Activated CD4-positive, alpha-beta T cell treated with anti-CD3 and anti-CD28 coated beads, Interleukin-2, Interleukin-4, amounts not matched to agents 100 ng/mL and 50 ng/mL, durations not matched to agents 16 hours and 8 hours (primary cell): ENCODE measurements at places on chromosomes 5 and 9.

GRCh38 chr5:180563994-180564393 is 27.3 kb downstream of the SCGB3A1 start:
- DNase-seq = peak; percentile 32

GRCh38 chr5:67092535-67092934 is 104.1 kb downstream of the CD180 start:
- DNase-seq = no peak

DNA sequence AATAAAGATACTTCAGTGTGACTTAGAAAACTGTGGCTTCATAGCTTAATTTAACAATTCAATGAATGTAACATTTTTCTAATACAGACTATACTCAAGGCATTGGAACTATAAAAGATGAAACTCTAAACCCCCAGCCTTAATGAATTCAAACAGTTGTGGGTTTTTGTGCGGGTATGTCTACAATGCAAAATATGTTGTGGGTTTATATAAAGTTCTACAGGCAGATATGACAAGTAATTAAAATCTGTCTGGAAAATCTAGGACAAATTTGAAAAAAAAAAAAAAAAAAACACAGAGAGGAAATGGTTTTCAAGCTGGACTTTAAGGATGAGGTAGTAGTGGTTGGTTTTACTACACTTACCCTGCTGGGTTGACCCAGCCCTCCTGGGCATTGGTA is 467.5 kb upstream of the TLE4 start:
- DNase-seq = no peak

- DNase-seq = no peak
Observed at GRCh38 chr9:93077811-93078210, 18.2 kb upstream of the CARD19 start.

GRCh38 chr9:98335661-98336060 is 80.2 kb upstream of the TBC1D2 start:
- no peak for DNase-seq

GRCh38 chr5:127008300-127008975 is 21.9 kb downstream of the MARCHF3 start:
- DNase-seq = no peak

DNA sequence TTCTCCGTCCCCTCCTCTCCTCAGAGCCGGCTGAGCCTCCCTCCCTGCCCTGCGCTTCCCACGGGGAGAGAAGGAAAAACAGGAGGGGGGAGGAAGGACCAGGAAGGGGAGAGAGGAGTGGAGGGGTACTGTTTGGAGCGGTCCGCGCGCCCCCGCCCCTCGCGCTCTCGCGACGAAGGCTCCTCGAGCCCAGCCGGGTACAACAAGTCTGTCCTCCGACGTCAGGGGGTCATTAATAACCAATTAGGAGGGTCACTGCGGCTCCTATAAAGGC is 480 bp upstream of the PRDM12 start:
- DNase-seq = no peak

GRCh38 chr5:58156973-58157701 is 302.7 kb downstream of the PLK2 start:
- no peak for DNase-seq

DNA sequence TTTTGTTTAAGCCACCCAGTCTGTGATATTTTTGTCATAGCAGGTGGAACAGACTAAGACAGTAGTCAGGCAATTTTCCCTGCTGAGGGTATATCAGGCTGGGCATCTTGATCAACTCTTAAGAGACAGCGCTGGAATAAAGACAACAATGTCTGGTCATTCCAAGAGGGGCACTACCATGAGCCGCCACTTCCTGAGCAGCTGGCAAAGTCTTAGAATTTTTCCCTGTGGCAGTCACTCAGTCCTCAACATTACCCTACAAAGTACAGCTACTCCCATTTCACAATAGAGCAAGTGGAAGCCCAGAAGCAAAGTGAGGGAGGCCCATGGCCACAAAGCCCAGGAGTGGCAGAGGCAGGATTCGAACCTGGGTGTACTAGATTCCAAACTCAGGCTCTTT is 74.8 kb downstream of the SH3PXD2B start:
- no peak for DNase-seq

GRCh38 chr5:152595405-152595804 is 190.3 kb upstream of the NMUR2 start:
- DNase-seq = no peak

DNA sequence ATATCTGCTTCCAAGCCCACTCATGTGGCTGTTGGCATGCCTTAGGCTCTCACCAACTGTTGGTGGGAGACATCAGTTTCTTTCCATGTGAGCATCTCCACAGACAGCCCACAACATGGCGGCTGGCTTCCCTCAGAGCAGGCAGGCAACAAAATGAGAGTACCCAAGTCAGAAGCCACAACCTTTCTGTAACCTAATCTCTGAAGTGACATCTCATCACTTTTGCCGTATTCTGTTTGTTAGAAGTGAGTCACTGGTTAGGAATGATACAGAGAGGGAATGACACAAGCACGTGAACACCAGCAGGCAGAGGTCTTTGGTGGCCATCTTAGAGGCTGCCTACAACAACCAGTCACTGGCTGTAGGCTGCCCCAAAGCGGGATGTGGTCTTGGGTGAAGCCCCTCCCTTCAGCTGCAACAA is 88.6 kb upstream of the RASGRF2 start:
- DNase-seq = peak; percentile 82

DNA sequence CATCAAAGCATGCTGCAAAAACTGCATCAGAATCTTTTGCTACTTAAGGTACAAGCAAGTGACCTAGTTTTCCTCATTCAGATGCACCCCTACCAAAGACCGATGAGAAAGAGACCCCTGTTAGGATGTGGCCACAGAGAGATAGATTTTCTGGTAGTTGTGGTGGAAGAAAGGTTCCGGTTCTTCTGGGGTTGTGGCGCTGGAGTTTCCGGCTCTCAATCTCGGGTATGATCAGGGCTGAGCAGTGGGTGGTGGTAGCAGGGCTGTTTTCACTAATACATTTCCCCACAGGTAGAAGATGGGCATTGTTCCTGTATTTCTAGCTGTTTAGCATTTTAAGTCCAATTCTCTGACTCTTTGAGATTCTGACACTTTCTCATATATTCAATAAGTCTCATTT is 58.4 kb downstream of the PCSK1 start:
- DNase-seq = peak; percentile 3

DNA sequence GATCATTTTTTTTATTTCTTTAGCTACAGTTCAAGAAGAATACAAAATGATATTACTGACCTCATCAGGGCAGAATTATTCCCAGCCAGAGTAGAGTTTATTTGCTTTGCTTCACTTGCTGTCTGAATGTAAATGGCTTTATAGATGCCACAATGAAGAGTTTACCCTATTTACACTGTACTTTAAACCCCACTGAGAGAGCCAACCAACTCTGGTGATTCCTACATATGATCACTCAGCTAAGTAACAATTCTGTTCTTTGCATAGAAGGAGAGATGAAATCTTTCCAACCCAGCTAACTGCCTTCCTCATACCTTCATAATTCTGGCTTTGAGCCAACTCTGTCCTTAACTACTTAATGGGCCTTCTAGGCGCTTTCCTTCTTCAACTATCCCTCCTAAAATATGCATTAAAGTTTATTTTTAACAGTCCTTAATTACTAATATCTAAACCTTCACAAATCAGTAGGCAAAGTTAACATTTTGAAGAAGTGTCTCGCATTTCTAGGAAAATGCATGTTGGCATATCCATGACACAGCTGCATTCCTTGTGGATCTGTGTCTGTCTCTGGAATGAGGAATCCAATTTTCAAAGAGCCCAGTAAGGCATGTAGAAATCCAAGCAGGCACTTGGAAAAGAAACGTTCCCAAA is 284.8 kb upstream of the GRAMD2B start:
- DNase-seq = no peak

DNA sequence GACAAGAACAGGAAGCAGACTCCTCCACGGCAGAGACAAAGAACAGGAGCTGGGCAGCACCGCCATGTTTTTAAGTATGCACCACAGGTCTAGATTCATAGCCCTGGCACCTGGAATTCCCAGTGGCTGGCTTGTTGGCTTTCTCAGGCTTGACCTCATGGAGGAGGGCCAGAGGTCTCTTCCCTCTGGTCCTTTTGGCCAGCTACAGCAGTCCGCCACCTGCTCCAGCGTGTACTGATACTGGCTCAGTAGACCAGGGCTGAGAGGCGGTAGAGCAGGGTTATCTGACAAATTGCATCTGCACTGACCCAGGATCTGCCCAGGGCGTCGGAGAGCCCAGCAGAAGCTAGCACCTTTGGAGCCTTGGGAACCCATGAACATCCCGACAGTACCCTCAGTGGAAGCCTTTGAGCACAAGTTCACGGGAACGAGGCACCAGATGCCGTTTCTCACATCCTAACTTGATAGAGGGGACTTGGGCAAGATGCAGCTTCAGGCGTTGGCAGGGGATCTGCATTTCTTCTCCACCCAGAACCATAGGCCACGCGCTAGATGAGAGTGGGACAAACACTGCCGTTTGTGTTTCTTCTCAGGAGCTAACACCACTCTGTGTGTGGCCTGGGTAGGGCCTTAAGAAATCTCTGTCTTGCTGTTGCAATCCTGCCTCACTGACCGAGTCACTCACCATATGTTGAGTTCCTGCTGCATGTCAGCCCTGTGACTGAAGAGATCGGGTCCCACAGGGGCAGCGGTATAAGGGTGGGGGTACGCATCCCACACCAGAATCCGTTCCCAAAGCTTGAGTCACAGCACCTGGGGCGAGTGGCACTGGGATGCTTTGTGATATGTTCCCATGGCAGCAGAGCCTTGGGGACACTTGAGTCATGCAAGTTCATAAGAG is 90.3 kb upstream of the OTULINL start:
- no peak for DNase-seq

DNA sequence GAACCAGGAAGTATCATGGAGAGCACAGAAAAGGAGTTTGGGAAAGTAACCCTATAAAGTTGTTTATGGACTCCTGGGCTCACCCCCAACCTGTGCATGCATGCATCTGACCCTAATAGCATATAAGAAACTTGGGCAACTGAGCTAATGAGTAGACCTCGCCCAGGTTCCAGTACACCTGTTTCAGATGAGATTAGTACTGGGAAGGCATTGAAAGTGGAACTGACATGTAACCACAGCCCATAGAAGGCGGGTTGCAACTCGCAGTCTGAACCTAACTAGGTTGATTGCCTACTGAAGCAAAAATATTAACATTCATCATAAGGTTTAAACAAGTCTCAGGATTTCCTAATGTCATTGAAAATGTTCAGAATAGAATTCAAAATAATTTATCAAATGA is 87.0 kb downstream of the WNK2 start:
- DNase-seq = no peak

DNA sequence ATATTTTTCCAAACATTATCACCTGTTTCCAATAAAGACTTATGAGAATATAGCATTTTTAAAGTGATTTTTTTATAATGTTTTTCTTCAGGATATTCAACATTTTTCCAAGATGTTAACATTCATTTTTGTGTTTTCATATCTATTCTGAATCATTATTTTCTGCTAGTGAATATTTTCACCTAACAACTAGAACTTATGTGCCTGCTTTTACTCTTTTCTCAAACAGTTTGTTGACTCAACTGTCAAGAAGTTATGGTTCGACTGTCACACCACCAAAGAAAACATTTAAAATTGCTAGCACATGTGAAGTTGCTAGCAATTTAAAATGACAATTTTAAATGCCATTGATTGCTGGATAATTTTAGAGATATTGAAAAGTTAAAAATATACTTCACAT is 343.3 kb upstream of the CDH9 start:
- DNase-seq = no peak
